ENCODE measurements at places on chromosomes 1 and 21.

GRCh38 chr1:35923791-35924221 lies 7.1 kb upstream of the AGO3 start:
- no peak for DNase-seq

- no peak for DNase-seq
These were observed 2.5 kb downstream of the TFF3 start for GRCh38 chr21:42312626-42313104.

GRCh38 chr1:107877092-107877491 lies 87.9 kb downstream of the VAV3 start:
- DNase-seq = peak; percentile 90

DNA sequence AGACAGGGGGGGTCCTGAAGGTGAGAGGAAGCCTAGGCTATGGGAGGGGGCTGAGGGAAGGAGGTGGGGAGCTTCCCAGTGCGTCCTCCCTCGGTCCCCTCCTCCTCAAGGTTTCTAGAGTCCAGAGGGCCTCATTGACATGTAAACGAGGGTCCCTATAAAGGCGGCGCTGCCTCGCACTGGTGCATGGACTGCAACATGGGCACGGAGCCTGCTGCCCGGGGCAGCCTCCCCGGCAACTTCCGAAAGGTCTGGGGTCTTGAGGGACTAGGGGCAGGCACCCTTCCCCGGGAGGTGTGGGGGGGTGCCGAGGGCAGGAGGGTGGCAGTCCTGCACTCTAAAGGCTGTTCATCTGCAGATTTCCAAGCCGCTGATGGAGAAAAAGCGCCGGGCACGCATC lies at the start of gene HES3:
HES3 (plus strand) TSS at position 187 of the 400 bp plus-strand sequence; CDS start at position 374, 187 bp downstream.
- DNase-seq = no peak

- DNase-seq = no peak
These were observed 19.4 kb downstream of the CRYAA start for GRCh38 chr21:43188181-43188580.

GRCh38 chr1:63703701-63704107 lies 70.1 kb upstream of the ROR1 start:
- no peak for DNase-seq

DNA sequence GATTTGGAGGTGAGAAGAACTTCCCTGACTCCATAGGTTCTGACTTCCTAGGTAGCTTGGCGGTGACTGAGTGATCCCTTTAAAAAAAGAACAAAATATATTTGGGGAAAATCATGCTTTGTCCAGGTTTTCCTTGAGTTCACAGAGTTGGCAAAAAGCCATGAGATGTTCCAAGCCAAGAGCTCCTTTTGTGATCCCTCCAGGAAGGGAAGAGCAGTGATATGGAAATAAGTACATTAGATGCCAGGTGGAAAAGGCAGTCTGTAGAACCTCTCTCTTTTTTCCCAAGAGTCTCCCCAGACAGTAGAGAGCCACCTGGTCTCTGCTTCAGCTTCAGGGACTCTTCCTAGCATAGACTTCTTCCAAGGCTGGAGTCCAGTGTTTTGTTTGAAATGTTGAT lies 10.2 kb downstream of the TLCD4 start:
- no peak for DNase-seq

- peak; percentile 42 for DNase-seq
These were observed 123.5 kb downstream of the CRB1 start for GRCh38 chr1:197391303-197392226.

- no peak for DNase-seq
These were observed 685.1 kb upstream of the BRINP3 start for GRCh38 chr1:191162762-191163161.

DNA sequence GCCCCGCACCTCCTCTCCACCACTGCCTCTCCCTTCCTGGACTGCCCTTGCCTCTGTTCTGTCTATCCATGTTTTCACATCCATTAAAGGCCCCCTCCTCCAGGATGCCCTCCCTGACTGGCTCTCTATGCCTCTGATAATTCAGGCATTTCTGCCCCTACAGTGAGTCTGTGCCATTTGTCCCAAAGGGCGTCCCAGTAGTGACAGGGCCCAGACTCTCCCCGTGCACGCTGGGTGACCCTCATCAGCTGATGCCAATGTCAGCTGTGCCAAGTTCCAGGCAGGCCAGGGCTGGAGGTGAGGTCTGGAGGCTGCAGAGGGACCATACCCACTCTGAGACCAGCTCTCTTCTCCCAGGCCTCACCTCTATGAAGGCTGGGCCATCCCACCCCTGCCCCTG lies 3.2 kb upstream of the PLEKHG5 start:
- DNase-seq = no peak

GRCh38 chr1:21921100-21921875 lies 15.8 kb downstream of the HSPG2 start:
- no peak for DNase-seq

- no peak for DNase-seq
These were observed 29.7 kb downstream of the TOR1AIP1 start for GRCh38 chr1:179911812-179912211.

GRCh38 chr1:211483896-211484612 lies 7.9 kb downstream of the RD3 start:
- DNase-seq = no peak

- DNase-seq = no peak
These were observed 864.3 kb upstream of the ADAMTS5 start for GRCh38 chr21:27831177-27831576.

DNA sequence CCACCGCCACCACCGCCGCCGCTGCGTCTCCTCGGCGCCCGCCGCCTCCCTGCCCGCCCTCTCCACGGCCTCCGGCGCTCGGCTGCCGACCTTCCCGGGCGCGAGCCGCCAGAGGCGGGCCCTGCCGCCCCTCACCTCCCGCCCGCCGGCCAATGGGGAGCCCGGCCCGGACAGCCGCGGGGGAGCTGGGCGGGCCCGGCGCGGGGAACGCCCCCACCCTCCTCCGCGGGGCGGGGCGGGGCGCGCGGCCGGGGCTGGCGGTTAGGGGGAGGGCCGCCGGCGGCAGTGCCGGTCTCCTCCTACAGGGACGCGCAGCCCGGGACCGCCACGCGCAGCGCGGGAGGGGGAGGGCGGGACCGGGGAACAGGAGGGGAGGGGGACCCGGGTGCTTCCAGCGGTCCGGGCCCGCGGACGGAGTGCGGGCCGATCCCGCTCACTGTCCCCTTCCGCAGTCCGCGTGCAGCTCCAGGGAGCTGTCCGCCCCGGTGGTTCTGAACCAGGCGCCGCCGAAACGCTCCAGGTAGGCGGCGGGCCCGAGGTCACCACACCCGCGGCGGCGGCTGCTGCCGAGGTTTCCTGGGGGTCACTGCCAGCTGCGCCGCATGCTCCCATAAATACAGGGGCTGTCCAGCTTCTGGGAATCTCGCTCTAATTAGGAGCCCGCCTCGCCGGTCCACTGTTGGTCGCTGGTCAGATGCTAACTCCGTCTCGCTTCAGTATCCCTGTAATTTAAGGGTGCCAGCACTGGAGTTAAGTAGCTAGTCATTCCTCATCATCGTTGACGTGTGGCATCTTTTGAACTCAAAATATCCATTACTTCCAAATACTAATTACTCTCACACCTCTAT lies at the start of gene PGBD5:
PGBD5 (minus strand) TSS at position 87 of the 848 bp plus-strand sequence. CDS start 404 bp downstream, outside the sequence.
- DNase-seq = peak; percentile 86

DNA sequence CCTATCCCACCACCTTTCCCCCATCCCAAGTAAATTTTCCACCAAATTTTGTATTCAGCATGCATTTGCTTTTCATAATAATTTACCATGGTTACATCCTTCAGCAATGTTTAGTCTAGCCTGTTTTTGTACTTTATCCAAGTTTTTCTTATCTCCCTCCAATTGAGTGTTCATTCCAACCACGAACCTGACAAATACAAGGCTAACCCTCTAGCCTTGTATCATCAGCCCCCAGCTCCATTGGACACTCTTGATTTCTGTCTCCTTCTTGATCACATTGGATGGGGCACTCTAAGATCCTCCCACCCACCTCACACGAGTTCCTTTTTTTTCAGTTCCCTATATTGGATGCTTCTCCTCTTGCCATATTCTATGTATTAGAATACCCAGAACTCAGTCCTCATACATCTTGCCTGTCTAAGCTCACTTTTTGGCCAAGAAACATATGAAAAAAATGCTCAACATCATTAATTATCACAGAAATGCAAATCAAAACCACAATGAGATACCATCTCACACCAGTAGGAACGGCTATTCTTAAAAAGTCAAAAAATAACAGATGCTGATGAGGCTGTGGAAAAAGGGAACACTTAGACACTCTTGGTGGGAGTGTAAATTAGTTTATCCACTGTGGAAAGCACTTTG lies 40.5 kb upstream of the SLC35F3 start:
- DNase-seq = no peak

DNA sequence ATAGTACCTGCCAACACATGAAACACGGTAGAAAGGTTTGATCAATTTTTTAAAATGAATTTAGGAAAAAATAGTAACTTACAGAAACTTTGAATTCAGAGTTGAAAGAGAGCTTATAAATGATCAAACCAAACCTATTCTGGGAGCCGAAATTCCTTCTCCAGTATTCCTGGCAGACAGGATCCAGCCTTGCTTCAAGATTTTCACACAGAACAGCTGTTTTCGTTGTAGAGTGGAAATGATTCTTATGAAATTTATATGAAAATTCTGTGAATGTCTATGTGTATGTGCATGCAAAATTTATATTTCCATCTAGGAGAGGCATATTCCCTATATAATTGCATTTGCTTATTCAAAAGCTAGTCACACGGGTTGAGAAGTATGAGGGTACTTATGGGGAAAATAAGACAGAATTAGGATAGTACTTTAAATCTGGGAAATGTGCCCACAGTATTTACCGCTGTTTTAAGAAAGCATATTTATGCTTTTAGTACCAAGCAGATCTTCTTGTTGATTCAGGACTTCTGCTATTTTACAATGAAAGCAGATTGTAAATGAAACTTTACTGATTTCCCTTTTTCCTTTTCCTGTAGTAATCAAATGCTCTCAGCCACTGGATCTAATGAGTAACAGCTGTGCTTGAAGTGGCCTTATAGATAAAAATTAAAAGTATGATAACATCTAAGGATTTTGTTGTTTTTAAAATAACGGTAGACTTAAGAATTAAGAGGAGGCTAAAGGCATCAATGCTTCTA lies 30.4 kb downstream of the PRRX1 start:
- DNase-seq = no peak

- no peak for DNase-seq
These were observed 17.7 kb downstream of the CD1E start for GRCh38 chr1:158371188-158371953.

DNA sequence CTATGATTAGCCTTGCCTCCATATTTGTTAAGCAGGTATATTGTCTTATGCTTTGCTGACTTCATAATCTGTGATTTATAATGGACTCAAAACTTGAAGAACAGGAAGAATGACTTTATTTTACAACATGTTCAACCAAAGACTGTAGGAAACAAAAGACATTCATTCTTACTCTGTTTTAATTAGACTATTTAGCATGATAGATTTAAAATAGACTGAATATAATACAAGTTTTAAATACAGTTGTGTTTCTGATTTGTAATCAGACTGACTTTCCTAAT lies 63.1 kb downstream of the CDC14A start:
- no peak for DNase-seq

GRCh38 chr1:66333466-66334199 lies 200.3 kb upstream of the SGIP1 start:
- DNase-seq = peak; percentile 61

GRCh38 chr1:94549706-94550105 lies 8.1 kb upstream of the F3 start:
- DNase-seq = no peak

DNA sequence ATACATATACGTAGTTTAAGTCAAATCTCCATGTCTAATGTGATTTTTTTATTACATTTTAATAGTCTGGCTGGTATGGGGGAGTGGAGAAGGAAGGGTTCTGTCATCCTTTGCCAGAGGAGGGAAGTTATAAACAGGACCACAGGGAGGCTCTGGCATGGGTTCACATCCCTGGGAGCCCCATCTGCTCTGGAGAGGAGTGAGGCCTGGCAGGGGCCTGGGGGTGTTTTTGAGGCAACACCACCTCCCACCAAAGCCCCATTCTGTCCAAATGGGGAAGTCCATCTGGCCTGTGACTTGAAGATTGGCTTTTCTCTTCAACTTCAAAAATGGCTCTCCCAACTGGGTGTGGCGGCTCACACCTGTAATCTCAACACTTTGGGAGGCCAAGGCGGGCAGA lies 15.8 kb downstream of the DISP3 start:
- DNase-seq = no peak

- no peak for DNase-seq
These were observed 196.4 kb downstream of the GREM2 start for GRCh38 chr1:240415532-240415931.

DNA sequence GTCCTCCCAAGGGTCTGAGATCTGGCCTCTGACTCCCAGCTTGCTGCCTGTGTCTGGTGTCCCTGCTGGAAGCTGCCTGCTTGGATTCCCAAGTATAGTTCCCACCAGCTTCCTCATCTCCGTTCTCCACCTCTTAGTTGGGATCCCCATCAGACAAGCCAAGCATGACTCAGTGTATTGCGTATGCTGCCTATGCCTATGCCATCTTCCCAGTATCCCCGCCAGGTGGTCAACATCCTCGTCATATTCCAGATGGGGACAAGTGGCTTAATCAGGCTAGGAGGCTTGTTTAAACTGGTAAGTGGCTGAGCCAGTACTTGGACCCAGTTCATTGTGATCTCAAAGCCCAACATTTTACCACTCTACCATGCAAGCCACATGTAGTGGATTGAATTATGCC lies 204.4 kb downstream of the GRIK3 start:
- DNase-seq = no peak

DNA sequence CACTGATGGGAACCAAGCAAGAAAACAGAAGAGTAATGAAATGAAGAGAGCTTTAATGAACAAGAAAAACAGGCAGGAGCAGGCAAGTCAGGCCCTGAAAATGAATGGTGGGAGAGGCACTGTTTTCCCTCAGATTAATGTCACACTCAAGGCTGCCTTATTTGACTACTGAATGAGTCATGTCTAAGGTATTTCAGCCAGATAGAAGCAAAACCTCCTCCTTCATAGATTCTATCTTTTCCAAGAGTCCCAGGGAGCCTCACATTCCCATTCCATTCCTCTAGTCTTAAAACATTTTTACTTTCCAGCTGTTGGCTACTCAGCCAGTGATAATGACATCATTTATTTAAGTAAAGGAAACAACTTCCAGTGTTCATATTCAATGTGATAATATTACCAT lies 228.4 kb upstream of the NRIP1 start:
- no peak for DNase-seq

DNA sequence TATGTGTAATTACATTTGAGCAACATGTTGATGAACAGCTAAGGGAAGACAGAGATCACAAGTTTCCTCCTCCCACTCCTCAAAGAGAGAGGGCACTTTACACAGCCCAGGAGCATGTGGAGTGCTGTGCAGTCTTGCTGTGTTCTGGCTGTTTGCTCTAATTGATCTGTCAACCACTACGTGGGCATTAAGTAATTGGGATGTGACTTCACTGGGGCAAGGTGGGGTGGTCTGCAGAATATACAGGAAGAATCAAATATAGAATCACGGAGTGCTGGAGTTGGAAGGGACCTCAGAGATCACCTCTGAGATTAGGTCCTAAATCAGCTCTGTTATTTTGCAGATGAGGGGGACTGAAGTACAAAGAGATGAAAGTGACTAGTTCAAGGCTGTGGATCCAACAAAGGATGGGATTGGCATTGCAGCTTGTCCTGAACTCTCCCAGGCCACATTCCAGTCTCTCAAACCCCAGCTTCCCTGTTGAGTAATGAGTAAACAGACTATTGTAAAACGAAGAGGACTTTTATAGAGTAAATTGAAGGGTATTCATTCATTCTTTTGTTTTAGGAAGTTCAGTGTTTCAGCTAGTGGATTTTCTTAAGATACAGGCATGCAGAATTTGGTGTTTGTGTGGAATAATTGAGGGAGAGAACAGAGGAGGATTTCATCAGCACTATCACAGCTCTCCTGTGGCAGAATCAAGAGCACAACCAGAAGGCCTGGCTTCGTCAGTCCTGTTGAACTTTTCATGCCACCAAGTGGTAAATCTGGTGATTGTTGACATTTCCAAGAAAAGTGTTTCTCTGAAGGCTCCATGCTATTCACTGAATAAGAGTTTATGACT lies 22.4 kb downstream of the NOS1AP start:
- no peak for DNase-seq

Data from NB4 (cell line).